Stimulated activated CD4-positive, alpha-beta T cell treated with anti-CD3 and anti-CD28 coated beads, Interleukin-15, amount 100 ng/mL, for 1 hour (primary cell): ENCODE measurements at places on chromosomes 12 and 14.

- DNase-seq: no peak
These were observed 76.1 kb upstream of the TMEM263 start for GRCh38 chr12:106879612-106880011.

GRCh38 chr14:66802962-66803361 lies 295.0 kb downstream of the GPHN start:
- DNase-seq: no peak

DNA sequence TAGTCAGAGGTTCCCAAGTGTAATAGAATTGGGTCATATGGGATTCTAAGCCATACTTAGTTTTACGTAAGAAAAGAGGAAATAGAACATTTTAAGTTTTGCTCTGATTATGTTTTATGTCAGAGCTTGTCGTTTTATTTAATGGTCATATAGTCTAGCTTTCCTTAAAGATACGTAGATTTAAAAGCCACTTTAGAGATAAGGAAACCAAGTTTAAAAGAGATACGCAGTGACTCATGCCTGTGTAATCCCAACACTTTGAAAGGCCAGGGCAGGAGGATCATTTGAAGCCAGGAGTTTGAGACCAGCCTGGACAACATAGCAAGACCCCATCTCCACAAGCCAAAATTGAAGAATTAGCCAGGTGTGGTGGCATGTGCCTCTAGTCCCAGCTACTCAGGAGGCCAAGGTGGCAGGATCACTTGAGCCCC lies 19.5 kb downstream of the MAPK1IP1L start:
- no peak for DNase-seq

- no peak for DNase-seq
These were observed 135.3 kb downstream of the SLC38A6 start for GRCh38 chr14:61116369-61116768.

DNA sequence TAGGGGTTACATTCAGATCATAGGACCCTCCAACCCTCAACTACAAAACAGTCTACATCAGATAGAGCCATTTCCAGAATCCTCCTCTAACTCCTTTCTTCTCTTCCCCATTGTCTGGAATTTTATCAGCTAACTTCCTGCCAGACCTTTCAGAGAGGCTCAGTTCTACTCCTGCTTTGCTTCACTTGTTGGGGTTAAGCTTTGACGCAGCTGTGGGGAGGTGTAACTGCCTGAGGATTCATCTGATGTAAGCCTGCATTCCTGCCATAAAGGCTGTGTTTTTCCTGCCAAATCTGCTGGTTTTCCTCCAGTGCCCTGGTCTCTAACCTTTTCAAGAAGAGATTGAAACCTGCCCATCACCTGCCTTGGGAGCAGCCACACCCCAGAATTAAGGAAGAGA lies 16.9 kb downstream of the DHRS2 start:
- no peak for DNase-seq

DNA sequence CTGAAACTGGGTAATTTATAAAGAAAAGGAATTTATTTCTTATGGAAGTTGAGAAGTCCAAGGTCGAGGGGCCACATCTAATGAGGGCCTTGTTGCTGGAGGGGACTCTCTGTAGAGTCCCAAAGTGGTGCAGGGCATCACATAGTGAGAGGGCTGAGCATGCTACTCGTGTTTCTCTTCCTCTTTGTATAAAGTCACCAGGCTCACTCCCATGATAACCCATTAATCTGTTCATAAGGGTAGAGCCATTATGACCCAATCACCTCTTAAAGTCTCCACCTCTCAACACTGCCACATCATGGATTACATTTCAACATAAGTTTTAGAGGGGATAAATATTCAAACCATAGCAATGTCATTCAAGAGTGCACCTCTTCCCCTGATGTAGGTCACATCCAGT lies 79.1 kb upstream of the ATP2B1 start:
- DNase-seq: no peak

GRCh38 chr12:72346363-72346944 lies 74.3 kb downstream of the TRHDE start:
- DNase-seq: no peak

DNA sequence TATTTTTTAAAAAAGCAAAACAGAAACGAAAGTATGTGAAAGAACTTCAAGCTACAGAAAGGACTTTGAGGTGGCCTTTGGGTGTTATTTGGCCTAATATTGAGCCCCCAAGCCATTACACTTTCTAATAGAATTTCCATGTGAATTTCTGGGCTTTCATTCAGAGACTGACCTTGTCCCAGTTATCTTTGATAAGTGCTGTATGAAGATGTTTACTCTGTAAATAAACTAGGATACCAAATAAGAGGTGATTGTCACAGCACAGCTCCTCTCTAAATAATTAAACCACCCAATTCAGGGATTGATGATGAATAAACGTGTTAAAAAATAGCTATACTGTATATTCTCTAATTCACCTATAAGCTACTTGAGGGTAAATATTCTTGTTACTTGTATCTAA lies 32.8 kb upstream of the PPFIBP1 start:
- DNase-seq: no peak

GRCh38 chr14:104140213-104140462 lies 1.8 kb downstream of the KIF26A start:
- DNase-seq: no peak

- DNase-seq: no peak
These were observed 10.6 kb upstream of the NCOR2 start for GRCh38 chr12:124577986-124578385.

DNA sequence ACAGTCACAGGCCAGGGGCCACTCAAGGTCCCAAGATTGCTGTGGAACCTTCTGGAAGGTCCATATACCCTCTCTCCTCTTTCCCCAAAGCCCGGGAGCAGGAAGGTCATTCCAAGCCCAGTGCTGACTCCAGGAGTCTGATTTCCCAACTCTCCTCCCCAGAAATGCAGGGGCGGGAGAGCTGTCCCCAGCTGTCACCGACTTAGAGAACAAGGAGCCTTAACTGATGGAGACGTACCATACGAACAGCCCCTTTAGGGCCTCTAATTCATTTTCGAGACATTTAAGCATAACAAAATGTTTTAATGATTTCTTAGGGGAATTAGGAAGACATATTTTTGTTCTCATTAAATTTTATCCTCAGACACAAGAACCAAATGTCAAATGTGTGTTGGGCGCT lies 99.2 kb downstream of the PHETA1 start:
- no peak for DNase-seq

GRCh38 chr12:84421103-84421502 lies 491.5 kb downstream of the SLC6A15 start:
- DNase-seq: no peak

GRCh38 chr12:104458694-104459367 lies 2.1 kb downstream of the CHST11 start:
- no peak for DNase-seq

GRCh38 chr12:116482179-116482578 lies 77.0 kb upstream of the MAP1LC3B2 start:
- no peak for DNase-seq

GRCh38 chr14:78790271-78790670 lies 620.1 kb downstream of the NRXN3 start:
- no peak for DNase-seq

DNA sequence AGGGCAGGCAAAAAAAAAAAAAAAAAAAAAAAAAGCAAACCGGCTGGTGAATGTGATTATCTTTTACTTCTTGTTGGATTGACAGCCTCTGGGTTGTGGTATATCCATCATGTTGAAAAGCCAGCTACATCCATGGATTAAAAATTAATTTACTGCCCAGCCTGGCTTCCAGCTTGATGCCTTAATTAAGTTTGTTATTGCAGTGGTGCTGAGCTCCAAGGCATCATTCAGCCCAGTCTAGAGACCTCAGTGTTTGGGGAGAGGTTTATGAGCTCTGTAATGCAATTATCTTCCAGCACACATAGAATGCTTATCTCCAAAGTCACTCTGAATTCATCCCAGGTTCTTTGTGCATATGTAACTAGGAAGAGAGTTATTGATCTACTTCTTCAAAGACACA lies 114.8 kb downstream of the RIMBP2 start:
- no peak for DNase-seq

- DNase-seq: no peak
These were observed 20.0 kb upstream of the DNAH10 start for GRCh38 chr12:123741937-123742572.

- DNase-seq: no peak
These were observed 64.6 kb downstream of the SOX5 start for GRCh38 chr12:23884909-23885308.

GRCh38 chr14:105087963-105088811 lies 23.0 kb upstream of the GPR132 start:
- no peak for DNase-seq

DNA sequence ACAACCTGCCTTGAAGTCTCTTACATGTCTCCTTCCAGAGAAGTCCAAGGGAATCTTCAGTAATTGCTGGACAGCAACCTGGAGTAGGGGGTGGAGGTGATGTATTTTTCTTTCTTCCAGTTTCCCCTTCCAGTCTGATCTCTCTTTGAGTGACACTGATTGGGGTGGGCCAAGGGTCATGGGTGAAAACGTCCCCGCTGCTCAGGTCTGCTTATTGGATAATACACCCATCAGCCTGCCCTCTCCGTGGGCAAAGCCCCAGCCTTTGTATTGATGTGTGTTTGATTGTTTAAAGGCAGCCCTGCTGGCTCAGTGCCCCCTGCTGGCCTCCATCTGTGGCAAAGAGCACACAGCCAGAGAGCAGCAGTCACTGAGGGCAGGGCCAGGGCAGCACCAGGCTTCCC lies 35.7 kb upstream of the ATP2A2 start:
- DNase-seq: peak; percentile 36

DNA sequence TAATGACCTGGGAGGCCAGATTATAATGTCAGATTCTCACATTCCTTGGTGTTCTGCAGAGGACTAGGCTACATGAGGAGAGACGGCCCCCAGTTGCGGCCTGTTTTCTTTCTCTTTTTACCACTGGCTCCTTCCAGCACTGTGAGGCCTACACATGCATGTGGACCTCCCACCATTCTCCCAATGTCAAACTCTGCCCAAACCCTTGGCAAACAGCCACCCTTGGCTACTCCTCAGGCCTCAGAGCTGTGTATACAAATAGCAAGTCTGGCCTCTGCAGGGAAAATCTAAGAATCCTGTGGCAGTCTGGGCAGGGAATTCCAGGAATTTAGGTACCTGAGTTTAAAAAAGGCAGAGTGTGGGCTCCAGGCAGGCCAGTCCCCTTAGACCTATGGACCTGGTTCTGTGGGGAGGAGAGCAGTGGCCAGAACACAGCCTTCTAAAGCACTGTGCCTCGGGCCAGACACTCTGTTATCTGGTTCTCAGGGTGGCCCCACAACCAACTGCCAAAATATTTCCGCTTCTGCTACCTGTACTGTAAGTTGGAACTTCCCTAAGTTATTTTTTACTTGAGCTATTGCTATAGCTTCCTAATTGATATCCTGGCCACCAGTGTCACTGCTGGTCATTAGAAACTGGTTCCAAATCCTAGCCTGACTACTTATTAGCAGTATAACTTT lies 19.9 kb upstream of the NEDD1 start:
- DNase-seq: no peak

DNA sequence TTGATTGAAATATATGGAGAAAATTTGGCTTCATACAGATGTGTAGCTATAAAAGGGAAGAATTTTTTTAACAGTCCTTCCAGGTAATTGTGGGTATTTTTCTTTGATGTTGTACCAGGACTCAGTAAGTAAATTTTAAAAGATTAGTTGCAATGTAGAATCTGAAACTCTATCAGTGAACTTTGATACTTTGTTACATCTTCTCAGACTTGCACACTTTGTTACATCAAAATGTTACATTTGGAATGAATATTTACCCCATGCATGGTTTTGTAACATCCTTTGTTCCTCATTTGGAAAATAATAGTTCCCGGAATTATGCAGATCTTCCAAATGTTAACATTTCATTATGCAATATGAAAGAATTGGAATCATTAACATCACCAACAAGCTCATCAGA lies 13.8 kb downstream of the MTHFD1 start:
- no peak for DNase-seq

DNA sequence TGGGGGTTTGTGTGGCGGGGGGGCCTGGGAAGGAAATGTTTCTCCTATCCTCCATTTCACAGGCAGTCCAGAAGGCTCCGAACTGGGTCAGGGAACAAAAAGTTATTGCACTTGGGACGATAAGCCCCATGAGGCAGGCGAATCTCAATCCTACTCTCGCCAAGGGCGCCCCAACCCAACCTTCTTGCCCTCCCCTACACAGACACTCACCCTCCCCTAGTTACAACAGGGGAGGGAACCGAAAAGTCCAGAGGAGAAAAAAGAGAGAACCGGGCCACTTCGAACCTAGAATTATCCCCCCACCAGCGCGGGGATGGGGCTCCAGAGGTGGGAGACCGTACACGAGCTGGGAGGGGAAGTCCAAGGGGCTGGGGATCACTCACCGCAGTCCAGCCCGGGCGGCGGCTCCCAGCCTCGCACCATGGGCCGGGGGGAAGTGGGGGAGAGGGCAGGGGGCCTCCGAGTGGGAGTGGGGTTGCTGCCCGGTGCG lies 357 bp downstream of the HOMEZ start:
- no peak for DNase-seq

GRCh38 chr12:115394496-115395220 lies 710.7 kb upstream of the TBX3 start:
- DNase-seq: no peak

DNA sequence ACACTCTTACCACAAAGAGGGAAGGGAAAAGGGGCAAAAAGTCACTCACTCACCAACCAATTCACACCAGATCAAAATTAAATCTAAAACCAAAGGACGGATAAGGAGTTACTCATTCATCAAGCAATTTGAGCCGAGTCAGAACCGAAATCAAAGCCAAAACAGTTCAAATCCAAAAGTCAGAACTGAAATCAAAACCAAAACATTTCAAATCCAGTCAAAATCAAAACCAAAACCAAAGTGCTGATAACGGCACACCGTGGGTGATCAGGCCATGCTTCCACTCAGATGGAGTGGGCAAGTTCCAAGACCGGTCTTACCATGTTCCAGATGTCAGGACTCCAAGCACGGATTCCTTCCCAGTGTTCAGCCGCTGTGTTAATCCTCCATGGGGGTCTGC lies 139.5 kb downstream of the SLC38A6 start:
- DNase-seq: no peak

DNA sequence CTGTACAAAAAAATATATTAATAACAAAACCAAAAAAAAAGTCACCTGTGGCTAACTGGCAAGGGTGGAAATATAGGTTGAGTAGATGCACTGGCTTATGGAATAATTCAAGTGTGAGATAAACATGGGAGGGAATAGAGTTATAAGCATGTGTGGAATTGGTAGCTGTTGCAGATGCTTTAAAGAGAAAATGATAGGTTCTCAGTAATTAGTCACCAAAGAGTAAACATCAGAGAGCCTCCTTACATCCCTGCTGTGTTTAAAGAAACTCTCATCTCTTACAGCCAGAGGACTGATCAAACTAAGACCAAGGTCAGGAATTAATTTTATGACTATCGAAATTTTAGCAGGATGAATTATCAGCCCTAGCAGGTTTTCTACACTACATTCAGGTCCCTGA lies 70.5 kb downstream of the EGLN3 start:
- DNase-seq: no peak

DNA sequence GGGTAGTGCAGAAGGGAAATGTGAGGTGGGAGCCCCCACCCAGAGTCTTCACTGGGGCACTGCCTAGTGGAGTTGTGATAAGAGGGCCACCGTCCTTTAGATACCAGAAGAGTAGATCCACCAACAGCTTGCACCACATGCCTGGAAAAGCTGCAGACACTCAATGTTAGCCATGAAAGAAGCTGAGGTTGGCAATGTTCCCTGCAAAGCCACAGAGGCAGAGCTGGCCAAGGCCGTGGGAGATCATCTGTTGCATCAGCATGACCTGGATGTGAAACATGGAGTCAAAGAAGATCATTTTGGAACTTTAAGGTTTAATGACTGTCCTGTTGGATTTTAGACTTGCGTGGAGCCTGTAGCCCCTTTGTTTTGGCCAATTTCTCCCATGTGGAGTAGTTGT lies 468.4 kb upstream of the FOXG1 start:
- no peak for DNase-seq

GRCh38 chr12:5430641-5431603 lies 986 bp upstream of the NTF3 start:
- DNase-seq: no peak
